NCI-H146 (cell line): ENCODE measurements at places on chromosomes 16 and 17.

DNA sequence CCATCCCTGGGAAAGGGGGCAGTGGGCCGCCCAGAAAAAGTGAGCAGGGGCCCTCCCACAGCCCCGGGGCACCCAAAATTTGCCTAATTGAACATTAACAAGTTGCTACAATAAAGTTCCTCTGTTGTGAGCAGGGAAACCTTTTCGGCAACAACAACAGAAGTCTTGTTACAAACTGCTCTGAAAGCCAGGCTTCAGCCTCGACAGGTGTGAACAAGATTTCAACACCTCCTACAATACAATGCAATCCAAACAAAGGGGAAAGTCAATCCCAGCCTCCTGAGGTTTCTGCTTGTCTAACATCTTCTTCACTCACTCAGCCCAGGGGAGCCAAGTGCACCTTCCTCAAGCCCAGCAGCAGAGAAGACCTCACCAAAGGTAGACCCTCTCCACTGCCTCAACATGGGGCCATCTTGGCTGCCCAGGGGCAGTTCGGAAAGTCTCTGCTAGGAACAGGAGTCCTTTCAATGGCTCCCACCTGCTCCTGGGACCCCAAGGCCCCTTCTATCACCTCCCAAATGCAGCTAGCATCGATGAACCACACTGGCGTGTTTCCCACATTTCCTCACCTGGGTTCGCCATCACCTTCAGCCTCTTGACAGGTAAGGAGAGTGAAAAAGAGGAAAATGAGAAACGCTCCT lies 19.1 kb downstream of the ZFHX3 start:
- DNase-seq, result no peak

DNA sequence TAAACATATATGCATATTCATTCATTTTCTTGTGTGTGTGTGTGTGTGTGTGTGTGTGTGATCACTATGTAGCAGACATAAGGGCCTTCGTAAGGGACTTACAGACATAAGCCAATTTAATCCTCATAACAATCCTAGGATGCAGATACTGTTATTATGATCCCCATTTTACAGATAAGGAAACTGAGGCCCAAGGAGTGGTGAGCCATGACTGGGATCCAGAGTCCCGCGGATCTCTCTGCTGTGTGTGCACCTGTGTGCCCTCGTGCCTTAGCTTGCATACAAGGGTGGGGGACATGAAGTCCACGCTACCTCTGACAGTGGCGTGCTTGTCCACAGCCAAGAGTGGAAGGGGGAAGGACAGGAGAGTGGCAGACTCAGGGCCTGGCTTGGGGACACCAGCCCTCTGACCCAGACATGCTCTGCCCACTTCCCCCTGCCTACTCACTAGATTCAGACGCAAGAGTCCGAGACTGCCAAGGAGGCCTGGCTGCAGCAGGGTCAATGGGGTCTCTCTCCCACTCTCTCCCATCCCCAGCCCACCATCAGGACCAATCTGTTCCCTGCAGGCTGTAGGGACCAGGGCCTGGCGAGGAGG lies 9.8 kb upstream of the SMTNL2 start:
- no peak for DNase-seq

DNA sequence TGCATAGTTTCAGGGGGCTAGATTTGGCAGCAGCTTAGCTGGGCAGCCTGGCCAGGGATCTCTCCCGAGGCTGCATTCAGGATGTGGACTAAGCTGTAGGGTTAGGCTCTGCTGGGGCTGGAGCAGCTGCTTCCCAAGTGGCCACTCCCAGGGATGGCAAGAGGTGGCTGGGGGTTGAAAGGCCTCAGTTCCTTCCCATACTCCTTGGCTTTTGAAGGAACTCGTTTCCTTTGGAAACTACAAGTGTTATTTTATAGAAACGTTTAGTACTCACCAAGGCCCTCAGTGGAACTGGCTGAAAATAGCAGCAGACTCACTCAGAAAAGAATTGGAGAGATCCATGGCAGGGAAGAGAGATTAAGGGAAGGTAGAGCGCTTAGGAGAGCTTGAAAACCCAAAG lies 76.4 kb downstream of the WWP2 start:
- DNase-seq, result no peak

DNA sequence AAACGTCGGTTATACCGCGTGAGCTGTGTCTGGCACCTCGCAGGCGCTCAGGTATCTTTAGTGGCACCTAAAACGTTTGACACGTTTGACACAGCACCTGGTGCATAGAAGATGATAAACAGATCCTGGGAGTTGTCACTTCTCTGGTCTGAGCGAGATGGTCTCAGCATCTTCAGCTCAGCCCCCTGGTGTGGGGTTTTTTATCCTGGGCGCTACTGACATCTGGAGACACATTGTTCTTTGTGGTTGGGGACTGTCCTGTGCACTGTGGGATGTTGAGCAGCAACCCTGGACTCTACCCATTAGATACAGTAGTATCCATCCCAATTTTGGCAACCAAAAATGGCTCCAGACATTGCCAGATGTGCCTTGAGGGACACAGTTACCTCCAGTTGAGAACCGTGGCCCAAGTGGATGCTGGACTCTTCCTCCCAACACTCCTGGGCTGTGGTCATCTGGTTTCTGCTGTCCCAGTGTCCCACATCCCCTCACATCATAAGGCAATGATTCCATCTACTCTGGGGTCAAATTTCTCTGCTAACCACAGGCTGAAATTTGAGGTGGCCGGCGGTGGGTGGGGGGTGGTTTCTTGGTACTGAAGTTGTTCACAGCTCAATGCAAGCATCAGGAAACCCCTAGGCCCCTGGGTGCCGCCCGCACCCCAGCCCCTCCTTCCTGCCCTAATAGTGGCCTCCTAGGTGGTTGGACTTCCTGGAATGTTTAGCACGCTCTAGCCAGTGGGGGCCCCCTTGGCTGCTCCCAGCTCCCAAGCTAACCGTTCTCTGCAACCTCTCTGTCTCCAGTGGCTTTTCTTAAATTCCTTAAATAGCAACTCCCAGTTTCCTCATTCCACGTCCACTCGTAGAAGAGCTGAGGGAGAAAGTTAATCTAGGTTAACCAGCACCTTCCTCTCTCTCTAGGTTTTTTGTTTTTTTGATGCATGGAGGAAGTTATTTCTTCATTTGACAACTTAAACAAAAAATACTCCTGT lies 124.8 kb downstream of the ABCC1 start:
- DNase-seq, result no peak

DNA sequence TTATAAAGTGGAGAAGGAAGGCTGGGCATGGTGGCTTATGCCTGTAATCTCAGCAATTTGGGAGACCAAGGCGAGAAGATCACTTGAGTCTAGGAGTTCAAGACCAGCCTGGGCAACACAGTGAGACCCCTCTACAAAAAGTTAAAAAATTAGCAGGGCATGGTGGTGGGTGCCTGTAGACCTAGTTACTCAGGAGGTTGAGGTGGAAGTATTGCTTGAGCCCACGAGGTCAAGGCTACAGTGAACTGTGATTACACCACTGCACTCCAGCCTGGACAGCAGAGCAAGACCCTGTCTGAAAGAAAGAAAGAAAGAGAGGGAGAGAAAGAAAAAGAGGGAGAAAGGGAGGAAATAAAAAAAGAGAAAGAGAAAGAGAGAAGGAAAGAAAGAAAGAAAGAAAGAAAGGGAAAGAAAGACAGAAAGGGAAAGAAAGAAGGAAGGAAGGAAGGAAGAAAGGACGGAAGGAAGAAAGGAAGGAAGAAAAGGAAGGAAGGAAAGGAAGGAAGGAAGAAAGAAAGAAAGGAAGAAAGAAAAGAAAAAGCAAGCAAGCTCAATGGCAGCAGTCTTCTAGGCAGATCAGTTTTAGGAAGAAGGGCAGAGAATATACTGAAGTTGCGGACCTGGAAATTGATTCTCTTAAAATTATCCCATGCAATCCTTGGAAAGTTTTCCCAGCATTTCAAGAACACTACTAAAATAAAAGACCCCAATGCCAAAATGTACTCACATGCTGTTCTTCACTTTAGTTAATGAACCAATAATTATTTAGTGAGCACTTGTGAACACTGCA lies 53.0 kb downstream of the IKZF3 start:
- no peak for DNase-seq

- DNase-seq, result no peak
These were observed 5.8 kb downstream of the PRSS8 start for GRCh38 chr16:31129568-31130335.

- DNase-seq, result no peak
These were observed 200.1 kb downstream of the CBLN1 start for GRCh38 chr16:49081554-49081953.

GRCh38 chr17:36593656-36594316 lies 2.1 kb downstream of the DHRS11 start:
- no peak for DNase-seq

DNA sequence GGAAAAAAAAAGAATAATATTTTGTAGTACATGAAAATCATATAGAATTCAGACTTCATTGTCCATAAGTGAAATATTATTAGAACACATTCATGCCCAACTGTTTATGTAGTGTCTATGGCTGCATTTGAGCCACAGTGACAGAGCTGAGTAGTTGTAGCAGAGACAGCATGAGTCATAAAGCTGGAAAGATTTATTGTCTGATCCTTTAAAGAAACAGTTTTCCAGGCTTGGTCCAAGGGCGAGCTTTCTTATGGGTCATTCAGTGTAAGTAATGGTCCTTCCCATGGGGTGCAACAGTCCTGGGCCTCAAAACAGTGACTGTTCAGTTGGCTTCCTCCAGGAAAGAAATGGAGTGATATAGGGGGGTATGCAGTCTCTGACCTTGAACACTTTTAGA lies 260.2 kb downstream of the HS3ST4 start:
- DNase-seq, result no peak

DNA sequence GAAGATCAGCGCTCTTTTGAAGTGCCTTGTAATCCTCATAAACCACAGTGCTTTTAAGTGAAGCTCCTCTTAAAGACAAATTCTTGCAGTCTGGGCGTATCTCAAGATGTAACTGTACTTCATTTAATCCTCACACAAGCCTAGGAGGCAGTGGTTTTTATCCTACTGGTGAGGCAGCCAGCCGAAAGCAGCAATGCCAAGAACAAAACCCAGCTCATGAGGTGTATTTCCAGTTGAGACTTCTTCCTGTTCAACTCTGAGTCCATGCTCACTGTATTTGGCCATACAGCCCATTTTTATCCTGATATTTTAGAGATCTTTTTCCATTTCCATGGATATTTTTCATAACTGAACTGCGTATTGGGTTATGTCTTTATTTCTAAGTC lies 13.7 kb downstream of the CTRB2 start:
- DNase-seq, result no peak

- DNase-seq, result peak; percentile 80
These were observed 52.5 kb upstream of the DHX40 start for GRCh38 chr17:59512844-59513385.

- peak; percentile 84 for DNase-seq
These were observed 58.9 kb downstream of the CYTH1 start for GRCh38 chr17:78723001-78723796.

- no peak for DNase-seq
These were observed 4.0 kb downstream of the ZNF785 start for GRCh38 chr16:30581457-30581856.

GRCh38 chr17:48134912-48135480 lies 27.4 kb downstream of the SNX11 start:
- DNase-seq, result no peak

DNA sequence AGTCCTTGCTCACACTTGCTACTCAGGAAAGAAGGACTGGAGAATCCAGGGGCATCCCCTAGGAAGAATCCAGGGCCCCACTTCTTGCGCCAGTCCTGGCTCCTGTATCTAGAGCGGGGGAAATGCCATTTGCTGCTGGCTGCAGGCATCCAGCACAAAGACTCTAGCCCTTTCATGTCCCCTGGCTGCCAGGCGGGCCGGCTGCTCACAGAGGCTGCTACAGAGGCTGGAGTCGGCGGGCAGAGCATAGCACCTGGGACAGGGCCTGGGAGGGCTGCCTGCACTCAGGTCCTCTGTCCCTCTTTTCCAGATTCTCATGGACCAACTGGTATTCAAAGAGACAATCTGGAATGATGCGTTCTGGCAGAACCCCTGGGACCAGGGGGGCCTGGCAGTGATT lies 13.8 kb downstream of the SMIM5 start:
- no peak for DNase-seq

DNA sequence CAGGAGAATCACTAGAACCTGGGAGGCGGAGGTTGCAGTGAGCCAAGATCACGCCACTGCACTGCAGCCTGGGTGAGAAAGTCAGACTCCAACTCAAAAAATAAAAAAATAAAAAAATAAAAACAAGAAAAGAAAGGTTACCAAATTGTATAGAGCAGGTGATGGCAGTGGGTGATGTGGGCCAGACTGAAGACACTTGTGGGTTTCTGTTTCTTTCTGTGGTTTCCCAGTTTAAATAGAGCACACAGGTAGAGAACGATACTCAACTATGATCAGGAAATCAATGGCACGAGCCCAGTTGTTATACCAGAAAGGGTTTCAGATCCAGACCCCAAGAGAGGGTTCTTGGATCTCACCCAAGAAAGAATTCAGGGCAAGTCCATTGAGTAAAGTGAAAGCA lies 32.6 kb downstream of the NUBP1 start:
- DNase-seq, result no peak

- DNase-seq, result no peak
These were observed 18.0 kb downstream of the C17orf75 start for GRCh38 chr17:32323811-32324491.

- no peak for DNase-seq
These were observed 62.5 kb downstream of the XYLT1 start for GRCh38 chr16:17408296-17408695.

DNA sequence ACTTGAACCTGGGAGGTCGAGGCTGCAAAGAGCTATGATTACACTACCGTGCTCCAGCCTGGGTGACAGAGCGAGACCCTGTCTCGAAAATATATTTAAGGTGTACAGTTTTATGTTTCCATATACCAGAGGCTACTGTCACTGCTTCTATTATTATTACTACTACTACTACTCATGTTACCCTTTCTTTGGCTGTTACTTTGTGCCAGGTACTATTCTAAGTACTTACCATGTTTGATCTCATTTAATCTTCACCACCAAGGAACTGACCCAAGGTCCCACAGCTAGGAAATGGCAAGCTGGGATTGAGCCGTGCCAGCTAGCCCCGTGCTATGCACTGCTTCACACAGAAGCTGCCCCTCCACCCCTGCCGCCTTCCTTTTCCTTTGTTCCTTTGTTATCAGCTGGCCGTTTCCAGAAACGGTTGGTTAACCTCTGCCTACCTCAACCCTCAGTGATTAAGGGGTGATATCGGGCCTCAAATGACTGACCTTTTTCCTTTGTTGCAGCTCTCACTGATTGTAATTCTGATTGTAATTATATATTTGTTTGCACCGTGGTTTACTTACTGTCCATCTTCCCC lies 78.4 kb downstream of the ABCC1 start:
- DNase-seq, result peak; percentile 48
